ENCODE measurements at places on chromosomes 4 and X.

DNA sequence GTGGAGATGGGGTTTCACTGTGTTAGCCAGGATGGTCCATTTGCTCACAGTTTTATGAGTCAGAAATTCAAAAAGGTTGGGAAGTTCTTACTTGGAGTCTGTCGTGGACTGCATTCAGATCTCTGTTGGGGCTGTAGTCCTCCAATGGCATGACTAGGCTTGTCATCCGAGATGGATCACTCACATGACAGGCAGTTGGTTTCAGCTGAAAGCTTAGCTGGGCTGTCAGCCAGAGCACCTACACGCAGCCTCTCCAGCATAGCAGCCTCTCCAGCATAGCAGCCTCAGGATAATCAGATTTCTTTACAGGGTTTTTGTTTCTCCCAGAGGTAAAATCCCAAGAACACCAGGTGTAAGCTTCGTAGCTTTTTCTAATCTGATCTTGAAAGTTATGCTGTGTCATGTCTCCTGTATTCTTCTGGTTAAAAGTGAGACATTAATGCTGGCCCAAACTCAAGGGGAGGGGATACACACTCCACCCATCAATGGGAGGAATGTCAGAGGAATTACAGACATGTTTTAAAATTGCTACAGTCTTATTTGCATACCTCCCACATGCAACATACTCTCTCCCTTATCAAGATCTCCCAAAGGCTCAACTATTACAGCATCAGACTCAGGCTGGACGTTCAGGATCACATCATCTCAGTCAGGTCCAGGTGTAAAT lies 31.6 kb upstream of the SOD3 start:
- DNase-seq, result peak; percentile 53

DNA sequence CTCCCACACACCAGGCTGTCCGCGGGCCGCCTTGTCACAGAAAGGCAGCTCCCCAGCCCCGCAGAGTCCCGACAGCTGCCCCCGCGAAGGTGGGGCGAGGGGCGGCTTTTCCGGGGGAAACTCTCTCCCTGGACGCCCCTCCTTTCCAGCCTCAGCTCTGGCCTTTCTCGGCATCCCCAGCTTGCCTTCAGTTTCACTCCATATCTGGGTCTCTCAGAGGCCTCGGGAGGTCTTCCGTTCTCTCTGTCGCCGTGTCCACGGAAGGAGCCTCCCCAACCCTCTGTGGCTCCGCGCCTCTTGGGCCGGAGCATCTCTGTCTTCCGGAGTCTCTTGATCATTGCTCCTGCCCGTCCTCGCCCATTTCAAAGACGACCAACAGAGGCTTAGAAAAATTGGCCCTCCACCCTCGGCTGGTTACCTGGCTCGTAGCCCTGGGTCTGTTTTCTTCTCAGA lies 6.1 kb upstream of the MSX1 start:
- no peak for DNase-seq

DNA sequence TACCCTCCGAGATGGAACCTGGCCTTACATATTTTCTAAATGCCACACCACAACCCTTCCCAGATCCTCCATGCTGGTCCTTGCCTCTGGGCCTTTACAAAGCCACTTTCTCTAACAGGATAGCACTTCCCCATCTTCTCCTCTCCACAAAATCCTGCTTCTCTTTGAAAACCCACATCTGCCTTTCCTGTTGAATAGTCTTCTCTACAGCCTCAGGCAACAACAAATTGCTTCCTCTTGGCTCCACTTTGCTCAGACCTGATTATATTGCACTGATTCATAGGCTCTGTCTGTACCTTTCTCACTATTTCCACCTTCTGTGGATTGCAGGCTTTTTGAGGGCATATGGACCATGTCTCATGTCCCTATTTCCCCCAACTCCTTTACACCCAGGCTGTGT lies 203.7 kb upstream of the MBNL3 start:
- DNase-seq, result no peak

GRCh38 chrX:3518870-3519269 lies 172.4 kb upstream of the MXRA5 start:
- peak; percentile 83 for DNase-seq

GRCh38 chr4:123776267-123776666 lies 379.7 kb downstream of the SPRY1 start:
- no peak for DNase-seq

GRCh38 chrX:154032653-154033052 lies 13.0 kb upstream of the IRAK1 start:
- no peak for DNase-seq

DNA sequence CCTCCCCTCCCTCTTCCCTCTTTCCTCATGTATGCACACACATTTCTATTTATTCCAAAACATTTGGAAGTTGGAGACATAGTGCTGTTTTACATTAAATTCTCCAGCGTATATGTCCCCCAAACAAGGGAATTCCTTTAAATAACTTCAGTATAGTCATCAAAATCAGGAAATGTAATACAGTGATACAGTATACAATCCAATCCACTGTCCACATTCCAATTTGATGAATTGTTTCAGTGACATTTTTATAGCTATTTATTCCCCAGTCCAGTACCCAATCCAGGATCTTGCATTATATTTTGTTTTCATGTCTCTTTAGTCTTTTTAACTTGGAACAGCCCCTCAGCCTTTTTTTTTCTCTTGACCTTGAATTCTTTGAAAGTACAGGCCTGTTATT lies 233.0 kb downstream of the DKK2 start:
- no peak for DNase-seq

- peak; percentile 45 for DNase-seq
Measured at GRCh38 chrX:135421537-135421931, 210 bp upstream of the SMIM10L2A start.

DNA sequence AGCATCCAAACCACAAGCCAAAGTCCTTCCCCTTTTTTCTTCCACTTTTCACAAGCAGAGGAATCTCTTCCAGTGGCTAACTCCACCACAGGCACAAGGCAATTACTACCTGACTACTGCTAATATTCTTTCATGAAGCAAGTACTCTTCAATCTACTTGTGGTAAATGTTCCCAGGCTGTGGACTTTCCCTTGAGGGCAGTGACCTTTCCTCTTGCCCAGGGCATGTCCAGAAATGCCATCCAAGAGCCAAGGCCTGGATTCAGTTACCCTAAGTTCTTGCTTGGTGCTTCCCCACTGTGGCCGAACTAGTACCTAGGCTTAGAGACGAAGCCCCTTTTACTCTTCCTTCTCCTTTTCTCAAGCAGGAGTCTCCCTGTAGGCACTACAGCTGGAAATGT lies 400.7 kb downstream of the DCAF12L2 start:
- no peak for DNase-seq

DNA sequence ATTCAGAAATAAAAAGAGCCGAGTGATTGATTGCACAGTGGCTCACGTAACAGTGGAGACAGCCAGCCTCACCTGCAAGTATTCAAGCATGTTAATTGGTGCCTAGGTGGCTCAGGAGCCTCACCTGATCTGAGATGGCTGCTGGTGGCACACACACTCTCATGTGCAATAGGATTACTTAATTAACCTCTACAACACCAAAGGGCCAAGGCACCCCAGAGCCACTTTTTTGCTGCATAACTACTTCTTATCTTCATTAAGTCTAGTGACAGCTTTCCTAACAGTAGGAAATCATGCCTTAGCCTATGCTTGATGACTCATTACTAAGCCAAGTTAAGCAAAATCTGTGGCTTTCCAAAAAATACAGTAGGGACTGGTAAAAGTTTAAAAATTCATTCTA lies 117.3 kb upstream of the NOCT start:
- peak; percentile 31 for DNase-seq

DNA sequence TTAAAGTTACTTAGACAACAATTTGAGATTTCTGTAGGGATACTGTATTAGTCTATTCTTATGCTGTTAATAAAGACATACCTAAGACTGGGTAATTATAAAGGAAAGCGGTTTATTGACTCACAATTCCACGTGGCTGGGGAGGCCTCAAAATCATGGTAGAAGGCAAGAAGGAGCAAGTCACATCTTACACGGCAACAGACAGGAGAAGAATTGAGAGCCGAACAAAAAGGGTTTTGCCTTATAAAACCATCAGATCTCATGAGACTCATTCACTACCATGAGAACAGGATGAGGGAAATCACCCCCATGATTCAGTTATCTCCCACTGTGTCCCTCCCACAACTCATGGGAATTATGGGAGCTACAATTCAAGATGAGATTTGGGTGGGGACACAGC lies 11.0 kb downstream of the PTTG2 start:
- no peak for DNase-seq

DNA sequence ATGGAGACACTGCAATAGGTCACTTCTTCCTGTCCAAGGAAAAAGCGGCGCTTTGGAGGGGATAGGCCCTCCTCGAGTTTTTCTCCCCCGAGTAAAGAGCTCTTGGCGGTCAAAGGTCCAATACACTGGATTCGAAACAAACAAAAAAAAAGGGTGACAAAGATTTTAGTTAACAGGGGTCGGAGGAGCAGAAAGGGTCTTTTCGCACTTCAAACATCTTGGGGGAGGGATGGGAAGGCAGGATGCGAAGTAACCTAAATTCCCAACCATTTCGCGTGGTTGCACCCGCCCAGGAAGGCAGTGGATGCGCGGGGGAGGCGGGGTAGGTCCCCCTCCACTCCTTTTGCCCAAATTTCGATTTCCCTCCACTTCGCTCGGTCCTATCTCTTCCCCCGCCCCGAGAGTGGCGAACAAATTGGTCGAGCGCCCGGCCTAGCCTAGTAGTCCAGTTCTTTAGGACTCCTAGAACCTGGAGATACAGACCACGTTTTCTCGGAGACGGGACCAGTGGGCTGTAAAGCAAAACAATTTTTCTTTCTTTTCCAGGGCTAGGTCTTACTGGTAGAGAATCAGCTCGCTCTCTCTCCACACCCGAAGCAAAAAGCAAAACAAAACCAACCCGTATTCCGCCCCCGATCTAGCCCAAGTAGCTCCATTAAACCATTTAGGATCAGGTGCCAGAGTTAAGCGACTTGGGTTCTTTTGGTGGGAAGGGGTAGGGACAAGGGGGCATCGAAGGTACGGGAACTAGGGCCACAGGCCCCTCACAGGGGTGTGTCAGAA lies 2.0 kb upstream of the STAG2 start:
- peak; percentile 55 for DNase-seq

DNA sequence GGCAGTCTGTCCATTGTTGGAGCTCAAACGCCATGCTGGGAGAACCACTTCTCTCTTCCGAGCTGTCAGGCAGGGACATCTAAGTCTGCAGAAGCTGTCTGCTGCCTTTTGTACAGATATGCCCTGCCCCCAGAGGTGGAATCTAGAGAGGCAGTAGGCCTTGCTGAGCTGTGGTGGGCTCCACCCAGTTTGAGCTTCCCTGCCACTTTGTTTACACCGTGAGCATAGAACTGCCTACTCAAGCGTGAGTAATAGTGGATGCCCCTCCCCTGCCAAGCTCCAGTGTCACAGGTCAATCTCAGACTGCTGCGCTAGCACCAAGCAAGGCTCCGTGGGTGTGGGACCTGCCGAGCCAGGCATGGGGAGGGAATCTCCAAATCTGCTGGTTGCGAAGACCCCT lies 145.7 kb downstream of the VSIG4 start:
- DNase-seq, result no peak
